ENCODE measurements at places on chromosomes 3 and 15.

GRCh38 chr15:29724026-29724425 is 98.2 kb downstream of the TJP1 start:
- DNase-seq = no peak

GRCh38 chr3:126022741-126023359 is 53.9 kb downstream of the ROPN1B start:
- no peak for DNase-seq

DNA sequence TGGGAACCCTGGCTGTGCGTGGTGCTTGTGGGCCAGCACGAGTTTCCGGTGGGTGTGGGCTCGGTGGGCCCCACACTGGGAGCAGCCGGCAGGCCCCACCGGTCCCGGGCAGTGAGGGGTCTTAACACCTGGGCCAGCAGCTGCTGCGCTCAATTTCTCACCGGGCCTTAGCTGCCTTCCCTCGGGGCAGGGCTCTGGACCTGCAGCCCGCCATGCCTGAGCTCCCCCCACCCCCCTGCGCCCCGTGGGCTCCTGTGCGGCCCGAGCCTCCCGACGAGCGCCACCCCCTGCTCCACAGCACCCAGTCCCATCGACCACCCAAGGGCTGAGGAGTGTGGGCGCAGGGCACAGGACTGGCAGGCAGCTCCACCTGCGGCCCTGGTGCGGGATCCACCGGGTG is 49.4 kb downstream of the TM4SF18 start:
- DNase-seq = no peak

DNA sequence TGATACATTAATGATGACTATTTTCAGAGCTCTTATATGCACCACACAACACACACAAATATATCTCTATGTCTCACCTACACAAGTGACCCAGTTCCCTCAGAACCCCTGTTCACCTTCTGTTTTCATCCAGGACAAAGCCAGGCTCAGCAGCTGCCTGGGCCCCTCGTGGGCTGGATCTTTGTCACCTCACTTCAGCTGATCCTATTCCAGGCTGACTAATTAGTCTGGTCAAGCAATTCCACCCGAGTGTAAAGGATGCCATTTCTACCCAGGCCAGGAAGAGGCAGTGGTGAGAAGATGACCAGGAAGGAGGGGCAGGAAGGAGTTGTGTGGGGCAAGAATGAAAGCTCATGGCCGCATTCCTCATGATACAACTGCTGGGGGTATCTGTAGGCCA is 62.3 kb downstream of the DHX30 start:
- DNase-seq = no peak

DNA sequence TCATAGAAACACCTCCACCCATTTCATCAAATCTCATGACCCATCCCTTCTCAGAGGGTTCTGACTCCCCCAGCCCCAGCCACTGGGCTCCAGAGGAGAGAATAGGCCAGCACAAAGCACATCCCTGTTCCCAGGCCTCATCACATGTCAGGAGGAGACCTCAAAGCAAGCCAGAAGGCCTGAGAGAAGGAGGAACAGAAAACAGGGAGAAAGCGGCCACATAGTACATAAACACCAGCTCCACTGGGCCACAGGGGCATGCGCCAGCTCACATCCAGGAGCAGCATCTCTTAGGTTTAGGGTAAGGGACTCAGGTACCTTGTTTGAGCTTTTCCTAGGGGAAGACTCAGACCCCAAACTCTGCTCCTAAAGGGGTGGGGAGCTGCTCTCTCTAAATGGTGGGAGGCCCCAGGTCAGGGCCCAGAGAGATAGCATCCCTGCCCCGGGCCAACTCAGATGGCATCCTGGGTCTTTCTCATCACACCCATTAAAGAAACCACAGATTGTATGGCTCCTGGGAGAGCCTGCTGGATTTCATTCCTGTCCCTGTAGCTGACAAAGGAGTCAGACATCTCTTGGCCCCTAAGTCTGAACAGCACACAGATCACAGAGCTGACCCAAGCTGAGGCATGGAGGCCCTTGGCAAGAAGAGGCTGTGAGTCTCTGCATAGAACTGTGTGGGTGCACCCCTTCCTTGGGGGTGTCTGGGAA is 2.5 kb downstream of the SHF start:
- no peak for DNase-seq
